Activated CD4-positive, alpha-beta T cell treated with anti-CD3 and anti-CD28 coated beads for 4 hours (primary cell): ENCODE measurements at places on chromosomes 5 and 9.

DNA sequence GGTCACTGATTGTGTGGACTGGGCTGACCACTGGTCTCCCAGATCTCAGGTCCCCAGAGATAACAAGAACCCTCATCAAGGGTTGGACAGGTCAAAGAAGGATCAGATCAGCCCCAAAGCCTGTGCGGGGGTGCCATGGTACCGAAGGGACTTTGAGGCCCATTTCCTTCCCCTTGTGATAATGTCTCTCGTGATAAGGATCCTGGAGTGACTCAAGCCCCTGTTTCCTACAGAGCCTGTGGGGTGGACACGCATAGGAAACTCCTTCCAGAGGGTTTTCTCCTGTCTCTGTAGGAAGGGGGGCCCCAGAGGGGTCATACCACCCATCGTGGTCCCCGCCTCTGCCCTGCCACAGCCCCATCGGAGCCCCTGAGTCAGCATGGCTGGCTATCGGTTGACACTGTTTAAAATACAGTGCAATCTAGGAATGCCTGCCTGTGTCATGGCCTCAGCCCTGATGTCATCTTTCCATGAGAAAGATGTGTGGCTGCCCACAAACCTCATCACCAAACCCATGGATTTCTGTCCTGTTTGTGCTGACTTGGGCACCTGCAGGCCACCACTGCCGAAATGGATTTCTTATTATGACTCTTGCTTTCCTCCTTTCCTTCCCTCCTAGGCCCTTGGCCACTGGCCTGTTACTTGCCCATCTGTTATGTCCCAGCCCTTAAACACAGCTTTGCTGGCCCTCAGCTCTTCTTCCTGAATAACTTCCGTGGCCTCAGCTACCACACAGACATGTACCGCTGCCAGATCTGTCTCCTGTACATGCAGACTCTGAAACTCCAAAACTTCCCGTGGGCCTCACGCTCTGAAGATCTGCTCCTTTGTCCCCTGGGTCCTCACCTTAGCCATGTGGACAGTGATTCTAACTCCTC lies 2.9 kb upstream of the CSF2 start:
- peak; percentile 56 for DNase-seq

GRCh38 chr5:6000867-6001266 lies 377.5 kb downstream of the MED10 start:
- DNase-seq, result no peak

DNA sequence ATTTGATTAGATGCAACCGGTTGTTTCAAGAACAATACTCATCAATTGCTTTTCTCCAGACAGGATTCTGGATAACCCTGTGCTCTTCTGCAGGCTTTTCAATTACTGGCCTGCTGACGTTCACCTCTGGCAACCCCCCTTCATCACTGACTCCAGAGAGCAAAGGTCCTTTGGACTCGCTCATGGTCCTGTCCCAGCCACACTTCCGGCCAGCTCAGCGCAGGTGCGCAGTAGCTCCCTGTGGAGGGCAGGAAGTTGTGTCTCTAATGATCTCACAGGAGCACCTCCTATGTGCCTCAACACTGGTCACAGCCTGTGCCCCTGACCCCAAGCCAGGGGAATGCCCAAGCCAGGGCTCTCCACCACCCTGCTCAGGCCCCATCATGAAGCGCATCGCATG lies 44.0 kb downstream of the OLFM1 start:
- no peak for DNase-seq

- no peak for DNase-seq
These were observed 129.9 kb upstream of the MOCS2 start for GRCh38 chr5:53239301-53239990.

GRCh38 chr5:33205727-33206410 lies 234.9 kb upstream of the TARS1 start:
- DNase-seq, result no peak

DNA sequence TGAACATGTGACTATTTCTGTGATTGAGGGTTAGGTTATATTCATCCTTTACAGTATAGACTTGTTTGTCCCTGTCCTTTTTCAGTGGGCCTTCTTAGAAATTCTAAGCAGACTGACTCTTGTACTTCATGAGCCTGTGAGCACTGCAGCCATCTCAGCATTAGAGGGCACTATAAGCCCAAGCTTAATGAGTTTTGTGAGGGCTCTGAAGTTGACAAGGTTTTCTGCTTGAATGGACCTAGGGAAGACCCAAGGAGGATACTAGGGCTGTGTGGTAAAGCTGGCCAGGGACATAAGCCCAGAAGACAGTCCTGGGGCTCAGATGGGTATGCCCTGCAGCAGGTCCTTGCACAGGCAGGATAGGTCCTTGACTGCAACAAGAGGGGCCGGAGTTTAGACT lies 126.5 kb downstream of the MRPS30 start:
- DNase-seq, result no peak

DNA sequence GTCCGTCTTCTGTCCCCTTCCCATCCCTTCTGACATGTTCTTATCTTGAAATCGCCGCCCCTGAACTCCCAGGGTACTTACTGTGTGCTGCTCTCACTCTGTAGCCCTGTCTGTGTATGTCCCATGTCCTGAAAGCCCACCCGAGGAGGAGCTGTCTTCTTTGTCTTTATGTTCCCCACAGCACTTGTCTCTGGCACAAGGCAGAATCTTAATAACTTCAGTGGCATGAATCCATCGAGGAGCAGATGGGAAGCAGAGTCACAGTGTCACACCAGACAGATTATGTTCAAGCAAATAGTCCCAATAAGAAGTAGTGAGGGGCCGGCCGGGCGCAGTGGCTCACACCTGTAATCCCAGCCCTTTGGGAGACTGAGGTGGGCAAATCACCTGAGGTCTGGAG lies 29.7 kb upstream of the LTC4S start:
- DNase-seq, result no peak

GRCh38 chr5:95986937-95987520 lies 25.4 kb upstream of the ELL2 start:
- no peak for DNase-seq
